ENCODE measurements at places on chromosomes 2 and 18.

DNA sequence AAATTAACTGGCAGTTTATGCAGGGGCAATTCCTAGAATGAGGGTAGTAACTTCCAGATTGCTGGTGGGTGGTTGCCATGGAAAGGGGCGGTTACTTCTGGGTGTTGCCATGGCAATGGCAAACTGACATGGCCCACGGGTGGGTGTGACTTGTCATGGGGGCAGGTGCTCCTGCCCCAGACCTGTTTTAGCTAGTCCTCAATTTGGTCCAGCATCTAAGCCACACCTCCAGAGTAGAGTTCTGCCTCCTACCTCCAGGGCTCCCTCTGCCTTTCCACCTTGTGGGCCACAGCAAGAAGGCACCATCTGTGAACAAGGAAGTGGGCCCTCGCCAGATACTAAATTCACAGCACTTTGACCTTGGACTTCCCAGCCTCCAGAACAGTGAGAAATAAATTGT is 148.7 kb downstream of the TFCP2L1 start:
- H3K4me1 ChIP-seq, result no peaks in the 10 kb centered on the region
- no peak overlapping the region for H3K4me3 ChIP-seq
- no peaks in the 10 kb centered on the region for H3K27me3 ChIP-seq
- H3K36me3 ChIP-seq, result no peaks in the 10 kb centered on the region

GRCh38 chr2:162623888-162624287 is 214.7 kb downstream of the KCNH7 start:
- no peak for DNase-seq
- H3K27me3 ChIP-seq, result no peaks in the 10 kb centered on the region
- no peaks in the 10 kb centered on the region for H3K36me3 ChIP-seq
- no peaks in the 10 kb centered on the region for H3K4me1 ChIP-seq
- H3K4me3 ChIP-seq, result no peak overlapping the region

DNA sequence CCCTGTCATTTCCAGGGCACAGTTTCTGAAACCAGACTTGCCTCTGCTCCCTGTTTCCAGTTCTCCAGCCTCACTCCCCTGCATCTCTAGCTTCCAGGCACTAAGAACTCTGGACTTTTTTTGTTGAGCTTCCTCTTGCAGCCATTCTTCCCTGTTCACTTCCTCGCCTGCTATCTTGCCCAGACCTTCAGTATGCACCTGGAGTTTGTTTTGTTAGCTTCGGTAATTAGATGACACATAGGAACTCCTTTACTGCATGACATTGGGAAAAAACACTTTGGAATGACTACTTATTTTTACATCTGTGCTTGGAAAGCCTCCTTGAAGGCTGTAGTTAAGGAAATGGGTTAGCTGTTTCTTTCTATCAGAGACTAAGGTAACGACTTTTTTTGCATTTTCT is 35.2 kb downstream of the OTOF start:
- H3K36me3 ChIP-seq, result no peaks in the 10 kb centered on the region
- DNase-seq, result no peak
- H3K27me3 ChIP-seq, result no peaks in the 10 kb centered on the region
- H3K4me1 ChIP-seq, result no peaks in the 10 kb centered on the region
- no peak overlapping the region for H3K4me3 ChIP-seq

DNA sequence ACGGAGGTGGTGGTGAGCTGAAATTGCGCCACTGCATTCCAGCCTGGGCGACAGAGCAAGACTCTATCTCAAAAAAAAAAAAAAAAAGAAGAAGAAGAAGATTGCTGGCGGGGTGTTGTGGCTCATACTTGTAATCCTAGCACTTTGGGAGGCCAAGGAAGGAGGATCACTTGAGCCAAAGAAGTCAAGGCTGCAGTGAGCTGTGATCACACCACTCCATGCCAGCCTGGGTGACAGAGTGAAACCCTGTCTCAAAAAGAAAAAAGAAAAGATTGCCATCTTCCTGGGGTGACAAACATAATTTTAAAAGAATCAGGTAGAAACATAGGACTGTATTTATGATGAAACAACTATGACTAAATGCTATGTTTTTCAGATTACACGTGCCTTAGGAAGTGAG is 55.1 kb upstream of the EML4 start:
- DNase-seq, result no peak
- no peak overlapping the region for H3K4me3 ChIP-seq
- no peak overlapping the region for H3K27ac ChIP-seq
- no peaks in the 10 kb centered on the region for H3K36me3 ChIP-seq
- no peaks in the 10 kb centered on the region for H3K27me3 ChIP-seq

DNA sequence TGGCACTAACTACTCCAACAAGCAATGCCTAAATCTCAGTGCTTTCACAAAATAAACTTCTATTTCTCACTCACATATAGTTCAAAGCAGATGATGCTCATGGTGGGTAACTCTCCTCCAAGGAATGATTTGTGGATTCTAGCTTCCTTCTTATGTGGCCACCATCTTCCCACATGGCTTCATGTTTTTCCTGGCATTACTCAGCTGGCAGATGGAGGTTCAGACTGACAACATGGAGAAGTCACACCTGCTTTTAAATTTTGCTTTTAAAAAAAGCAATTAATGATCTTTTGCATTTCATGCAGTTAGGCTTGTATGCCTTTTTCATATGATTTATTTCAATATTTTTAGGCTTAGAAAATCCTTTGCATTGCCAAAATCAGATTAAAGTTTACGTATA is 6.3 kb upstream of the GKN2 start:
- H3K36me3 ChIP-seq, result no peaks in the 10 kb centered on the region
- H3K4me3 ChIP-seq, result no peak overlapping the region
- no peak for DNase-seq
- H3K27ac ChIP-seq, result no peak overlapping the region
